Stimulated activated CD4-positive, alpha-beta T cell treated with anti-CD3 and anti-CD28 coated beads, Interleukin-1b, Interleukin-23, amount 100 ng/mL, for 1 hour (primary cell): ENCODE measurements at places on chromosomes 2 and 18.

GRCh38 chr2:114821055-114821454 lies 378.6 kb downstream of the DPP10 start:
- DNase-seq: no peak

DNA sequence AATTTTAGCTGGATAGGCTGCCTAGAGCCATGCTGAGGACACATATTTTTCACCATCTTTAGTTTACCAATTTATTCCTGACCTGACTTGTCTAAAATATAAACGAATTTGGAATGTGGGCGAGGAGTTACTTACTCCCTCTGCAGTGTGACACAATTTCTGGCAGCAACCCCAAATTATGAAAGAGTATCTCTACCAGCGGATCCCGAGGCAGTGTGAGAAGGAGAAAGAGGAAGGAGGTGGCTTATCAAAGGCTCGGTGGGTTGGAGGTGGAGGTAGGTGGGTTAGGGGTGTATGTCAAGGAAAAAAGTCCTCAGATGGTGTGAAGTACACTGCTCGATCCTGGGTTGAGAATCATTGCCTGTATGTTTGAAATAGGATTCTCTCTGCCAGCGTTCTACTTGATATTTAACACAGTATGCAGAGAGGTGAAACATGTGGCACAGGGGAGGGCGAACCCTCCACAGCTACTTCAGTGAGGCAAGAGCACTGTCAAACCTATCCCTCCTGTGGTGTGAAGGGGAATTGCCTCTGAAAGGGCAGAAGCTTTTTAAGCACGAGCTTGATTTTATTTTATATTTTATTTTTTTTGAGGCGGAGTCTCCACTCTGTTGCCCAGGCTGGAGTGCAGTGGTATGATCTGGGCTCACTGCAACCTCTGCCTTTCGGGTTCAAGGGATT lies 76.0 kb downstream of the RFTN2 start:
- no peak for DNase-seq

DNA sequence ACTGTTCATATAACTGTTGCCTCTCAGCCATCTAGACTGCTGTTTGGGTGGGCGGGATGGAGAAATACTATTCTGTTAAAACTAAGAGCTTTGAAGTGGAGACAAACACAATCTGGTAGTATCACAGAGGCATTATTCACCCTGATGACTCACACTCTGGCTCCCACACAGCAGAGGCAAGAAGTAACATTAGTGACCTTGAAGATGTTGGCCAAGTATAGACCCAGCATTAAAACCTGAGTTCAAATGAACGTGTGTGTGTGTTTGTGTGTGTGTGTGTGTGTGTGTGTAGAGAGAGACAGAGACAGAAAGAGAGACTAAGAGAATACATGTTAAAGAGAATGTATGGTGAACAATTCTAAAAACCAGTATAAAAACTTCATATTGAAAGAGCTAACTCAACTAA lies 22.5 kb upstream of the ACVR1 start:
- DNase-seq: peak; percentile 41

GRCh38 chr2:145302886-145303285 lies 783.0 kb upstream of the ZEB2 start:
- no peak for DNase-seq

DNA sequence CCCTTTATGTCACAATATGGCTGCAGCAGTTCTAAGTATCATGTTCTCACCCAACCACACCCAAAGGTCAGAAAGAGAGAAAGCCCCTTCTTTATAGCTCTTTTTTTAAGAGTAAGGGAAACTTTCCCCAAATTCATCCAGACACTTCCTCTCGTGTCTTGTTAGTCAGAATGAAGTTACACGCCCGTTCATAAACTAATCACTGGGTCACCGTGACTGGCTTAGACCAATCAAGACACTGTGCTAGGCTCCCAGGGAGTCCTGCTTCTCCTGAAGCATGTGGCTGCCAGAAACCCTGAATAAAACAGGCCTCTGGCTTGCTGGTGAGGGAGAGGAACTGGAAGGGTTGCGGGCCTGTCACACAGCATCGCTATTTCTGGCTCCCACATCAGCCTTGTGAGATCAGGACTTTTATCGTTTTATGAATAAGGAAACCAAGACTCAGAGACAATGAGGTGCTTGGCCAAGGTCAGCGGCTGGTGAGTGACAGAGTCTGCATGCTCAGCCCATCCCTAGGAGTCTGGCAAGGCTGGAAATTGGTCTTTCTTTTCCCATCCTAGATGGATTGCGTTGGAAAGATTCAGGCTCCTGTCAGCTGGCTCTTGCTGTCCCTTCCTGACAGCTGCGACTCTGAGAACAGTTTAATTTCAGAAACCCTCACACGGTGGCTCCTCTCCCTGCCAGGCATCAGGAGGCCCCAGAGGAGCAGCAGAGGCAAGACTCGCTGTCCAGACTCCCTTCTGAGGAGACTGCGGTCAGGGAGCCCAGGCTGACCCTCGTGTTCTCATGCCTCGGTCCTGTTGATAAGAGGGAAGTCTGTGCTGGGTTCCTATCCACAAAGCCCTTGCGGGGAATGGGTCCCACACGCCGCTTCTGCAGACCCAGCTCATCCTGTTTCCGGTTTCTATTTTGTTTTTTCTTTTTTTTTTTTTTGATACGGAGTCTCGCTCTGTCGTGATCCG lies 104.5 kb upstream of the TAF1B start:
- DNase-seq: no peak

- no peak for DNase-seq
These were observed 286.1 kb upstream of the SIX3 start for GRCh38 chr2:44655401-44655864.

DNA sequence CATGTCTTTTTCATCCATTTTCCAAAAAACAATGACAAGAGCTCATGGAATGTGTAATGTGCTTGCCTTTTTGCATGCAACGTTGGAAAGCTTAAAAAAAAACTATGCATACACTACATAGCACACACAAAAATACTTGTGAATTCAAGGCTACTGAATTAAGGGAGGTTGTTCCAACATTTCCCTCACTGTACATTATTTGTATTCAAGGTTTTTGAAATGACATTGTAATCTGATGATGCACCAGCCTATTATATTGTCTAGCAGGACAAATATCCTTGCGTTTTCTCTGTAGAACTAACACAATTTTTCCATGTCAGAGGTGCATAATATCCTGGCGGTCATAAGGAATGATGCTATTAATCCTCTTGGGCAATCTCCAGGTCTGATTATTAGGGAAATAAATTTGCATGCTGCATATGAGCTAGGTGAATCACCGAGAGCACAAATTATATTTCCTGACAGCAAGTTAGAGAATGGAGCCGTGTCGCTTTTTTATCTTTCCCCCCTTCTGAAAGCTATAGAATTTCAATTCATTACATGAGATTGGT lies 836.9 kb upstream of the FANCL start:
- DNase-seq: no peak

DNA sequence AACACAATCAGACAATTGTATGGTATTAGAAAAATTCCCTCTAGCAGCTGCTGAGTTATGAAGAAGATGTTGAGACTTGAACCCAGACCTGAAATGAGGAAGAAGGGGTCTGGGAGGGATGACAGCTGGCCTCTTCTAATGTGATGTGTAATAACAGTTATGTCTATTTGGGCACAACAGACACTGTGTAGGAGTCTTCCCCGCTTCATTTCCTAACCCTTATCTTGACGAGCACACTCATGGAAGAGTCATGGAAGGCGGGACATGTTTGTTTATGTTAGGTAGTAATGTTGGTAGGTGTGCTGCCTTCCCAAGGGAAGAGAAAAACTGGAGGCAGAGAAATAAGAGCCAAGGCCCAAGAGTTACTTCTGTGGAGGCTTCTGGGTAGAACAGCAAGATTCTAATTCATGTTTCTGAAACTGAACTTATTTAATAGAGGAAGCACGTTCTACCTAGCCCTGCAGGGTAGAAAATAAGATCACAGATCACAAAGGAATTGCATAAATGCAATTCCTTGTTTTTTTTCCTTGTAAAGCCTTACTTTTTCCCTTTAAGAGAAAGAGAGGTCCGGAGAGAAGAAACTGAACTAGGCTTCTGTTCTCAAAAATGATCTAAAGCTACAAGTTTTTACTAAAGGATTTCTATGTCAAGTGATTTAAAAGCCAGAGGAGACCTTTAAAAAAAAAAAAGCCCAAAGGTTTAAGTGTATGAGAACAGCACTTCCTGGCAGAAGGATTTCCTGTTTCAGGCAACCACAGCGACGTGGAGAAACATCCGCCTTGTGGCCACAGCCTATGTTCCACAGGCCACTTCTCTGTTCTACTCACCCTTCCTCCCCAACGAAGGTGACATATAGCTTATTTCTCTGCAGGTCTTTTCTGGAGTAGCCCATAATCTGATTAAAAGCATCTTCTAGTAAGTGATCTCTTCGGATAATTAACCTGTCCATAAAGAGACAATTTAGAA lies 68.5 kb upstream of the STK17B start:
- DNase-seq: no peak

GRCh38 chr2:12059616-12060441 lies 313.4 kb downstream of the LPIN1 start:
- no peak for DNase-seq

DNA sequence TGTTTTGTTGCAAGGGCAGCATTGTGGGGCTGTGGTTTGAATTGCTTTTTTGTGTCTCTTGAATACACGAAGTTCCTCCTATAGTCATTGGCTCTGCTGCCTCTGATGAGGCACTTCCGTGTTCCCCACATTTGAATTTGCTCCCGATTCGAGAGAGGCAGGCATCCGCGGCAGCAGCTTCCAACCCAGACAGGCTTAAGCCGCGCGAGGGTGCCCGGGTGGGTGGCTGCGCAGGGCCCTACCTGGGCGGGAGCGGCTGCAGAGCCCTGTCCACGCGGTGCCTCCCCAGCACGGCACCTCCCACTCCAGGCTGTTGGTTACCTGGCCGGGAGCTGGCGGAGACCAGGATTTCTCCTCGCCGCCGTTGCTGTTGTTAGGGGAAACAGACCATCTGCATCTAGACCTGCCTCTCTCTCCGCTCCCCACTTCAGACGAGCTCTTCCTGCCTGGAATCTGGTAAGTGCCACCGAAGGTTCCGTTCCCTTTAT lies 151.3 kb downstream of the NEDD4L start:
- no peak for DNase-seq

DNA sequence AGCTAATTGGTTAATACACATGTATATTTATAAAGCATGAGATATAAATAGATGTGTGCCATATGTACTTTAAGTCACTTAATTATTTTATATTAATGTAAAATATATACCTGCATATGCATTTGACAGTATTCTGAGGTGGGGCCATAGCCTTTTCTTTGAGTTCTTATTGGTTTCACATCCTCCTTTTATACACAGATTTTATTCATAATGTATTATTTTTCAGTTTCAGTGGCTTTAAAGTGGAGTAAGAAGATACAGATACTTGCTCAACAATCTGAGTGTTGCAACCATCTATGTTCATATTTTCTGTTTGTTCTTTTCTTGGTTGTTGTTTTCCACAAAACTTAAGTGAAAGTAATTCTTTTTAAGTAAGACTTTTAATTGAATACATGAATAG lies 436.5 kb downstream of the RND3 start:
- no peak for DNase-seq

GRCh38 chr18:10304853-10305252 lies 149.6 kb upstream of the APCDD1 start:
- no peak for DNase-seq

- no peak for DNase-seq
These were observed 894.7 kb downstream of the TMEM182 start for GRCh38 chr2:103656558-103656957.

GRCh38 chr2:238379096-238379810 lies 47.5 kb upstream of the ASB1 start:
- DNase-seq: no peak

GRCh38 chr2:170747921-170748320 lies 22.3 kb upstream of the ERICH2 start:
- DNase-seq: no peak

- DNase-seq: no peak
These were observed 248.6 kb downstream of the CYP26B1 start for GRCh38 chr2:71898851-71899681.

GRCh38 chr2:238104226-238104690 lies 4.1 kb downstream of the ESPNL start:
- DNase-seq: no peak

GRCh38 chr2:72543497-72544216 lies 282.2 kb downstream of the EXOC6B start:
- no peak for DNase-seq

- DNase-seq: no peak
These were observed 1.5 kb downstream of the ARPC2 start for GRCh38 chr2:218218268-218219185.

GRCh38 chr2:223090540-223091235 lies 38.7 kb downstream of the KCNE4 start:
- DNase-seq: no peak

GRCh38 chr2:28463211-28463816 lies 32.5 kb upstream of the PLB1 start:
- no peak for DNase-seq

DNA sequence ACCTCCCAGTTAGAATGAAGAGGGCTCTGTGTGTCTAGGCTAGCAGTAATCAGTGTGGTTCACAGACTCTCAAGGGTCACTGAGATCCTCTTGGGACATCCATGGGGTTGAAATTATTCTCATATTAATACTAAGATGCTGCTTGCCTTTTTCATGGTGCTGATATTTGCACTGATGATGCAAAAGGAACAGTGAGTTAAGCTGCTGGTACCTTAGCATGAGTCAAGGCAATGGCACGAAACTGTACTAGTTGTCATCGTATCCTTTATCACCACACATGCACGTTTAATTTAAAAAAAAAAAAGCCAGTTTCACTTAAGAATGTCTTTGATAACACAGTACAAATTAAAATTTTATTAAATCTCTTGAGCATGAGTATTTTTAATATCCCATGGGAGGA lies 151.9 kb upstream of the TANK start:
- DNase-seq: no peak

DNA sequence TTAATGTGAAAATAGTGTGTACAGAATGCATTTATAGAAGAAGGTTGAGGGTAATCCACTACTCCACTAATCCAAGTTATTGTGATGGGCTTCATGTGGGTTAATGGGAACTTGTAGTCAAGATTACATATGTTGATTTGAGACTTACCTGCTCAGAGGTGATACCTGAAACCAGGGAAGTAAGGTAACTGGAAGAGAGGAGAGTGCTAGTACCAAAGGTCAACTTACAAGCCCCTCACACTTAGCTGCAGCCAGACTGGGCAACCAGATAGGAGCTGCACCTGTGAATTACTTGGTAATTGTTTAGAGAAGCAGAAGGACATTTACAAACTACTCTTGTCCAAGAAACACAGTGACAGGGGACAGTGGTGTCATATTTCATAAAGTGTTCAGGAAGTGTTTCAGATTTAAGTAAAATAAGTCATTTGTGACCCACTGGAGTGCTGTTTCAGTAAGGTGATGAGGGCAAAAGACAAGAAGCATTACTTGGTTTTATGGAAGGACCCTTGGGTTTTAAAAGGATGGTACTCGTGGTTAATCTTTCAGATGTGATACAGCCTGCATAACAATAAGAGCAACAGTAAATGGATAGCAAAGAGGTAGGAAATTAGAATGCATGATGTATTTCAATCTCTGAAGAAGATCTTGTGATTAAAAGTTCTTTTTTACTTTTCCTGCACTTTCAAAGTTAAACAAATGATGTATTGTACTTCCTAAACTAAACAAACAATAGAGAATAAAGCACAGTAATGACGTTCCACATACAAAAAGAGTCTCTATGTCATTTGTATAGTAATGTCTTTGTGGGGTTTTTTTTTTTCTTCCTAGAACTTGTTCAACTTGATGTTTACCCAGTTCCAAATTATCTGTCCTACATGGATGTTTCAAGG lies 189.3 kb downstream of the PHLPP1 start:
- DNase-seq: no peak

GRCh38 chr2:441258-442022 lies 153.5 kb upstream of the ALKAL2 start:
- DNase-seq: no peak
